ENCODE measurements at places on chromosomes 12 and 14.

GRCh38 chr14:68881396-68881795 lies 88.5 kb upstream of the ZFP36L1 start:
- no peak for DNase-seq

GRCh38 chr12:116443821-116444589 lies 115.2 kb upstream of the MAP1LC3B2 start:
- DNase-seq = no peak

- DNase-seq = no peak
Observed at GRCh38 chr14:55805250-55805649, 225.2 kb downstream of the KTN1 start.

DNA sequence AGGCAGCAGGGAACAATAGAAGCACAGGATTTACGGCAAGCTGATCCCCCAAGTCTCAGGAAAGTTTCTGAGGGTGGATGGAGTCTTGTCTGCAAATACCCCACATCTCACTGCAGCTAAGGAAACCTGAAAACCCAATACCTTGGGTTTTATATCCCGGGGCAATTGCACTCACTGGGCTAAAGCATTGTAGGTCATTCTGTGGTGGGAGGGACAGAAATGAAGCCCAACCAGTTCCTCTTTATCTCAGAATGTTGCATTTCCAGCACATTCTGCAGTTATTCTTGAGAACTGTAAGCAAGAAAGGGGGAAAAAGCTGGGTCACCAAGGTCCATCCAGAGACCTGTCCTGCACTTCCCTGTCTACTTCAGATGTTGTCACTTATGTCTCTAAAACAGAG lies 39.8 kb downstream of the C12orf42 start:
- DNase-seq = no peak

- no peak for DNase-seq
Observed at GRCh38 chr12:40168868-40169267, 55.9 kb upstream of the LRRK2 start.

DNA sequence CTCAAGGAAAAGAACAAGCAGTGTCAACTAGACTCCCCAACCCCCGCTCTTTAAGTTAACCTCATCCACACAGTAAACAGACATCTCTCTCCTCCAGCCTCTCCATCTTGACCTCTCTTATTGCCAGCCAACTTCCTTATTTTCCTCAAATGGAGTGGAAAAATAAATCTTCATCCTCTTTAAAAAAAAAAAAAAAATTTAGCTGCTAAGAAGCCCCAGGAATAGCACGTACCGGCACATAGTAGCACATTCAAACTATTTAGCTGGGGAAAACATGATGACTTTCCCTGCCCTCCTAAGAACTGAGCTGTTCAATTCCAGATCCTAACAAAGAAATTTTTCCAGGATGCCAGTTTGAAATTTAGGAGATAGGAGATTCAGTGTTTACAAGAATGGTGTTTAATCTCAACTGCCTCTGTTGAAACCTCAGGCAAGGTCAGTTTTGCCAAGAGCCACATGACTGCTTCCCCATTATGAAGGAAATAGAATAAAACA lies 90.8 kb downstream of the EPS8 start:
- no peak for DNase-seq

GRCh38 chr12:46386360-46386867 lies 13.8 kb upstream of the SLC38A2 start:
- no peak for DNase-seq

DNA sequence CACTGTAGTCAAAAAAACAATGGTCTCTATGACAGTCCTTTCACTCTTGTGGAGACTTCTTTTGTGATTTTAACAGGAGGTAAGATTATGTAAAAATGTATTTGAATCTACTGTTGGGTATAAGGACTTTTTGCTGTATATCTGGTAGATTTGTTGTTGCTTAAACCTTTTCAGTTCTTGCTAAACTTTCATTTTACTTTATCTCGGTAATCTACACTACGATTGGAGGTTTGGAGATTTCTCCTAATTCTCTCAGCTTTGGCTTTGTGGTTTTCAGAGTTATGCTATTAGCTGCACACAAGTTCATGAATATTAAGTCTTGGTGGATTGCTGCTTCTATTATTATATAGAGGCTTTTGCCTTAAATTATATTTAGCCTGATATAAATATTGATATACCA lies 116.6 kb upstream of the HIF1A start:
- DNase-seq = no peak

DNA sequence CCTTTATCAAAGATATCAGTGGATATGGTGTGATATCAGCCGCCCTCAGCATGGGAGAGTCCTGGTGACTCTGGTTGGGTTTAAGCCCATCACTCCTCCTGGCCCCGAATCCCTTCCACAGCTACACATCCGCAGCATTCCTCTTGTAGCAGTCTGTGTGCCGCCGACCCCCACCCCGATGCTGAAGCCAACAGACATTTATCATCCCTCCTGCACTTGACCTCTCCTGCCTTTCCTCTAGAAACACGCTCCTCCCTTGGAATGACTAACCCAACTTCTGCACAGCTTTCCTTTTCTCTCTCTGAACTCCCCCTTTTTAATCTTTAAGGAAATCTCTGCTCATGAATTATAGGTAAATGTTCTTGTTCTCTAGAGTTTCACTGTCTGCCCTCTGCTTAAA lies 250.9 kb upstream of the FOXN3 start:
- no peak for DNase-seq

DNA sequence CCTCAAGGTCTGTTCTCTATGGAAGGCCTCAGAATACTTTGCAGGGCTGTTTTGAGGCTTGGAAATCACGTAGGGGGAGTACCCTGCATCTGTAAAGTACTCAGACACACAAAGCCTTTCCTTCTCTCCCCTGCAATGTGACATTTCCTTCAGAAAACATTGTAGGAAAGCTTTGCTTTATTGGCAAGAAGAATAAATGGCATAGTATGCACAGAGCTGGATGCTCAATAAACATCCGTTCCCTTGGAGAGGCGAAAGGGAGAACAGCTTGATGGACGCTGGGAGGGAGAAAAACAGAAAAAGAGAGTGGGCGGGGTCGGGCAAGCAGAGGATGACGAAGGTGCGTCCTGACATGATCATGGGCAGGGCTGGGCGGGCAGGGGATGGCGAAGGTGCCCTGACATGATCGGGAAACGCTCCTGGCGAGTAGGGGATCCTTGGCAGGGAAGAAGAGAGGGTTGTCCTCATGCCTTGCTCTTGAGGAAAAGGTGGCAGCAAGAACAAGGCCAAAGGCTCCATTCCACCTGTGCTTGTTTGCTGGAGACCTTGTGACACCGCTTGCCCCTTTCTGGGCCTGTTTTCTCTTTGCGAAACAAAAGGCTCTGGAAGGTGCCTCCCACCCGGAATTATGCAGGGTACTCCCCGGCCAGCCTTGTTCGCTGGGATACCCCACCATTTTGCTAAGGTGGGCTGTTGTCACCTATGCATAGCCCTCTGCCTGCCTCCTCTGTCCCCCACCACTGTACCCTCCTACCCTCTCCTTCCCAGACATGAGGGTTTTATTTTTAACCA lies 21.1 kb downstream of the IRF2BPL start:
- no peak for DNase-seq

GRCh38 chr14:53784688-53785087 lies 171.9 kb downstream of the BMP4 start:
- no peak for DNase-seq

GRCh38 chr14:58297412-58297761 lies 968 bp upstream of the ARID4A start:
- DNase-seq = no peak

- DNase-seq = peak; percentile 28
Observed at GRCh38 chr14:96592591-96593386, 90.6 kb downstream of the PAPOLA start.

- DNase-seq = no peak
Observed at GRCh38 chr14:101893759-101894158, 70.6 kb upstream of the DYNC1H1 start.

DNA sequence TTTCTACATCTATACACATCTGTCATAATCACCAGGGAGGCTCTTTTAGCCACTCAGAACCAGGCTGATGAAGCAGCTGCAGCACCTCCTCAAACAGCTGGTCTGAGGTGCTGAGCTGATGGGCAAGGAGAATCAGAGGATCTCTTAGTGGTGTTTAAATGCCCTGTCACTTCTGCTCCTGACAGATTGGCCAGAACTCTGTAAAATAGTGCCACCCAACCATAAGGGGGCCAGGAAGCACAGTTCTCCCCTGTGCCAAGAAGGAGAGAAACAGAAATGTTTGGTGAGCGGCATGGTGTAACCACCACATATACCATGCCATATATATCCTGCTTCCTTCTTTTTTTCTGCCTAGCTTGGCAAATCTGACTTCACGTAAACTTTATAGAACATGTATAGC lies 12.8 kb downstream of the SOCS2 start:
- DNase-seq = no peak

DNA sequence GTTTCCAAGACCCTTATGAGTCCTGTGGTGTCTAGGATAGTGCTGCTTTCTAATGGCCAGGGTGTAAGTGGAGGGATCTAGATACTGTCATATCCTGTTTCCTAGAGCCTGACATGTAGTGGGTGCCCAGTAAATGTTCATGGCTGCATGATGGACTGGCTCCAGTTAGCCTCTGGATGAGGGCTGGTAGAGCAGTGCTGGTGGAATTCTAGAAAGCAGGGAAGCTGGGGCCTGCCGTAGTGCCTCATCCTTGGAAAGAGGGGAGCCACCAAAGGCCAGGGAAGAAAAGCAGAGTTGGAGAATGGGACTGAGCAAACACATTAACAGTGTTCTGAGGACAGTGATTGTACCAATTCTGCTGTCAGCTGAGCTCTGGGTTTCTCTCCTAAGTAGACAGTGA lies 637 bp downstream of the GZMB start:
- DNase-seq = no peak

DNA sequence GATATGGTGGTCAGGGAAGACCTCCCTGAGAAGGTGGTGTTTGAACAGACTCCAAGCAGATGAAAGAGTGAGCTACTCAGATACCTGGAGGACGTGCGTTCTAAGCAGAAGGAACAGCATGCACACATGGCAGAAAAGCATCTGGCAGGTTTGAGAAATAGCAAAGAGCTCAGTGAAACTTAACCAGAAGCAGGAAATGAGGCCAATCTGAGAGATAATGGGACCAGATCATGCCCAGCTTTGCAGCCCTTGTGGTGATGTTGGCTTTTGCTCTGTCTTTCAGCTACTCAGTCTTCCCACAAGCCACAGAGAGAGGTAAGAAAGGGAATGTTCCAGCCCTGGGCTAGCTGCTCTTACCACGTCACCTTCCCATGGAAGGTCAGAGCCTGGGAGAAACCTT lies 176.3 kb upstream of the GSC start:
- no peak for DNase-seq

- DNase-seq = no peak
Observed at GRCh38 chr14:51922624-51923023, 62.2 kb downstream of the GNG2 start.

GRCh38 chr14:92431199-92431725 lies 82.3 kb upstream of the RIN3 start:
- no peak for DNase-seq

DNA sequence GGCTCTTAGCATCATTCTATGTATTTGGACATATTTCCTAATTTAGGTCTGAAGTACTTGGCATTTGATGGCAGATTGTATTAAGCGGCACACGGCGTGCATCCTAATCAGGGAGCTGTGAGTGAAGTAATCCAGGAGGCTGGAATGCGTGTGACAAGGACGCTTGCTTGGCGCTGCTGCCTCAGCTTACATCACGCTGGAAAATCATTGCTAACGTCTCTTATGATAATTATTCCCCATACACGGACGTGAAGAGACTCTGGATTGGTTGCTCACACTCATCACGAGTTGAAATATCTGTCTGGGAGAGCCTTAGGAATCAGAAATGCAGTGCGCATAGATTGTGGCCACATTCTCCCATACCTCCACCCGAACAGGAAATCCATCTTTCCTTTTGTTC lies 85.3 kb downstream of the FBXW8 start:
- no peak for DNase-seq

DNA sequence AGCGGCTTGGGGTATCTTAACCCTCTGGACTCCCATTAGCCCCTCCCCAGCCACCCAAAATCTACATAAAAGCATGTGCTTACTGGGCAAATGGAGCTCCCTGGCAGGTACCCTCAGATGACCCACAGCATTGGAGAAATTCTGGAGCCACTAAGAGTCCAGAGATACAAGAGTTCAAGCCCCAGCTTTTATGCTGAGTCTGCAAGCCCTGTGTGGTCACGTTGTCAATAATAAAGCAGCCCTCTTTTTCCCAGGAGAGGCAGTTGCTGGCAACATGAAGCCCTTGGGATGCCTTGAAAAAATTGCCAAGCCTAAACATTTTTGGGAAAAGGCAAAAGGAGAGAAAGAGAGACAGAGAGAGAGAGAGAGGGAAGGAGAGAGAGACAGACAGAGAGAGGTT lies 83.4 kb downstream of the RBM19 start:
- no peak for DNase-seq

- DNase-seq = no peak
Observed at GRCh38 chr14:106808458-106808857, 1282.1 kb downstream of the TMEM121 start.

- DNase-seq = no peak
Observed at GRCh38 chr12:105331805-105332251, 1.3 kb downstream of the C12orf75 start.

DNA sequence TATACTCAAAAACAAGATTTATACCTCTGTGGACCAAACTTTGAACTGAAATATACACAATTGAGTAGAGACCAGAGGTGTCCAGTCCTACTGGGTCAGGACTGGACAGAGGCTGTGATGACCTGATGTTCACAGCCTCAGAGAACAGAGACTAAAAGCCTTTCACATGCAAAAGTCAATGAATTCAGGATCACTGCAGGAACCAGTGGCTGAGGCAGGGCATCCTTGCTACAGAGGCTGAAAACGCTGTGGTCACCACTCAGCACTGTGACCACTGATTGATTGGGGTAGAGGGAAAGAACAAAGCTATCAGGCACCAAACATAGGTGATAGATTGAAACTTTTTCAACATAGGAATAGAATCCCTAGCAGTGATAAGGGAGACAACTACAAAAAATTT lies 25.1 kb downstream of the GRIP1 start:
- DNase-seq = no peak

DNA sequence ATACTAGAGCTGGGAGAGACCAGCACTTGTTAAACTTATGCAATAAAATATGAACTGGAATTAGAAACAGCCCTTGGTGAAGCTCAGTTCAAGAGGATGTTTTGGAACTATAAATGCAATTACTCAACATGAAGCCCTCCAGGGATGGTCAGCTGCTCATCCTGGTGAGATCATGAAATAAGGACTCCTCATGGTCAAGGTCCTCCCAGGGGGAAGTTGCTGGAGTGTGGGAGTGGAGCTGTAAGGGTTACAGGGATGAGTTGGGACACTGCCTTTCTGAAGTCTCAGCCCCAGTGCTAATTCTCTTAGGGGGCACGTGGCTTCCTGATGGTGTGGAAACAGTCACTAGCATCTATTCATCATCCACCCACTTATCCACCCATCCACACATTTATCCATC lies 301.7 kb upstream of the SFSWAP start:
- DNase-seq = no peak

- DNase-seq = no peak
Observed at GRCh38 chr12:72135021-72135301, 137.2 kb upstream of the TRHDE start.

DNA sequence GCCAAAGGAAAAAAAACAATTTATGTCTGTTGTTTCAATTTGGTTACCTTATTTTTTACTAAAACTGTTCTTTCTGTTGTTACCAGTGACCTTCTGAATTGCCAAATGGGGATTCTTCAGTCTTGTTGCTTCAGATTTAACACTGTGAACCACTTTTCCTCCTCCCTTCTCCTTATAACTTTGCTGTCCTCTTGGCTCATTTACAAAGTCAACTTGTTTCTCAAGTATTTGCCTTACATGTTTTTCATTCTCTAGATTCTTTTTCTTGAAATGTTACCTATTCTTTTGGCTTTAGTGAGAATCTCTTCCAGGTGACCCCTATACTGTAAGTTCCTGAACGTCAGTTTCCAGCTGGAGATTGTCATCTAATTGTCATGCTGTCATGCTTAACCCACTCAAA lies 19.4 kb downstream of the FUT8 start:
- no peak for DNase-seq
